ENCODE measurements at places on chromosomes 5 and 9.

- DNase-seq, result no peak
Observed at GRCh38 chr5:176692839-176693476, 45.7 kb downstream of the TSPAN17 start.

DNA sequence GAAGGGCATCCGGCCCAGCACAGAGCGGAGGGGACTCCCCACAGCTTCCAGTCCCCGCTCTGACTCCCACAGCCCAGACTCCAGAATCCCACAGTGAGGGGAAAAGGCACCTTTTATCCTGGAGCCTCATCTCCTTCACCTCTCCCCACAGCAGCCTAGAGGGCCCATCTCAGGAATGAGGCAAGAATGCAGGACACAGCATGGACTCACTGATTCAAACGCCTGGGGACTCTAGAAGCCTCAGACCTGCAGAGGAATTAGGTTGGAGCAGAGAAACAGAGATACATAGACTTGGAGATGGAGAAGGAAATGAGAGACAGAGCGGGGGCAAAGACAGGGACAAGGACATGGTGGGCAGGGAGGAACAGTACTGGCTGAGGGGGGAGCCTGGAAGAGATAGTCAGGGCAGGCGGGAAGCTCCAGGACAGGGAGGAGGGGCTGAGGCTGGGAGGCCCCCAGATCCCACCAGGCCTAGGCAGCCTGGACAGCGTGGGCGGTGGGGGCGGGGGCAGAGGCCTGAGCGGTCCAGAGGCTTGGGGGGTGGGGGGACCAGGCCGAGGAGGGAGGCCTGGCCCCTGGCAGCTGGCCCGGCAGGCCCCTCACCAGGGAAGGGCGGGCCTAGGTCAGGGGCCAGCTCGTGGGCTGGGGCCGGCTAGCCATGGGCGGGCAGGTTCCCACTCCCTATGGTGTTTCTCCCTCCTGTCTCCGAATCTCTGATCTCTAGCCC is 15.8 kb downstream of the CNTFR start:
- DNase-seq, result no peak

- DNase-seq, result no peak
Observed at GRCh38 chr9:130003943-130004552, 38.9 kb downstream of the FNBP1 start.

DNA sequence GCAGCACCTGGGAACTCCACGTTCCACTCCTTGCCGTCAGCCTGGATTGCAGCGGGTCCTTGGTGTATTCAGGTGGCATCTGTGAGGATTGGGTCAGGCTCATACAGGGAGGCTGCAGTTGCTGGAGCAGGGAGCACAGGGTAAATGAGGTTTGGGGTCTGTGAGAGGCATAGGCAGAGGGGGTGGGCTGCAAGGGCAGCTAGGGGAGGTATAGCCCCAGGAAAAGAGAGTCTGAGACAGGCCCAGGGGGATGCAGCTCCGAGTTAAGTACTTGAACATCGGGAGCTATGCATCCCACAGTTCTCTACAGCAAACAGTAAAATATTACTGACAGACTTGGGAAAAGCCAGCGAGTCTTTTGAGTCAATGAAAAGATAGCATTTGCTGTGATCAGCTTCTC is 101.6 kb downstream of the TRIO start:
- no peak for DNase-seq

DNA sequence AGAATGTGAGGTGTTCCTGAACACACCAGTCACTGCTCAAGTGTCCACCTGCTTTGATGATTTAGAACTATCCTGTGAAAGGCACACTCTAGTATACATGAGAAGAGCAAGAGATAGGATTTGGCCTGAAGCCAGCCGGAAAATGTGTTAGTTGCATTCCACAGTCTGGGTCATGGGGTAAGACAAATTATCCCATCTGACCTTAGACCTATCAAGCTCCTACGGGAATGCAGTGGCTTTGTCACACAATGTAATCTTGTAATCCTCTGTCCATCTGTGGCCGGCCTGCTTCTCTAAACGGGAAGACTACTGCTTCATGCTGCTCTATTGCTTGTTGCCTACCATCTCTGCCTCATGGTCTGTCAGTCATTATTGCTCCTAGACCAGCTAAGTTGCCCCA is 92.4 kb upstream of the PRRC1 start:
- no peak for DNase-seq

DNA sequence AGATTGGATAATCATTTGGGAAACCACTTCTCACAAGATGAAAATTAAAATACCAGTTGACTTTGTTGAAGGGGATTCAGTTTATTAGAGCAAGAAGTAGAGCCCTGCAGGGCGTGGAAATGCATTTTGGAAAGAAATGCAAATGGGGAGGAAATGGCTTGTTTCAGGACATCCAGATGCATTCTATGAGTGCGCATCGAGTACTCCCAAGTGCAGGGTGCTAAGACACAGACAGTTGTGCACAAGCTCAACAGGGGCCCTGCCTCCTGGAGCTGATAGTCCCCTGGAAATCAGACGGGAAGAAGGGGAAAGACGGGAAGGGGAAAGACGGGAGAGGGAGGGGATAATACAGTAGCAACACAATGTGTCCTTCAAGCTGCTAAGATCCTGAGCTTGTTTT is 64.0 kb downstream of the NSUN2 start:
- no peak for DNase-seq

- DNase-seq, result no peak
Observed at GRCh38 chr9:515665-516064, 301.0 kb downstream of the DOCK8 start.

- DNase-seq, result no peak
Observed at GRCh38 chr9:98341157-98342097, 86.0 kb upstream of the TBC1D2 start.

DNA sequence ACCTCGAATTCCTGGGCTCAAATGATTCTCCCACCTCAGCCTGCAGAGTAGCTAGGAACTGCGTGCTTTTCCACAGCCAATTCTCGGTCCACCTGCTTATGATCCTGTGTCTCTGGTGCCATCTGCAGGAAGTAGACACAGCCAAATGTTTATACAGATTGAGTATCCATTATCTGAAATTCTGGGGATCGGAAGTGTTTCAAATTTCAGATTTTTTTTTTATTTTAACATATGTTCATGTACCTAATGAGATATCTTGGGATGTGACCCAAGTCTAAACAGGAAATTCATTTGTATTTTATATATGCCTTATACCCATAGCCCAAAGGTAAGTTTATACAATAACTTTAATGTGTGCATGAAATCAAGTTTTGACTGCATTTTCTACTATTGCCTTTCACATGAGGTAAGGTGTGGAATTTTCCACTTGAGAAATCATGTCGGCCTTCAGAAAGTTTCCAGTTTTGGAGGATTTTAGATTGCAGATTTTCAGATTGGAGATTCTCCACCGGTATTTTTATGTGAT is 89.5 kb downstream of the ESM1 start:
- DNase-seq, result peak; percentile 54

DNA sequence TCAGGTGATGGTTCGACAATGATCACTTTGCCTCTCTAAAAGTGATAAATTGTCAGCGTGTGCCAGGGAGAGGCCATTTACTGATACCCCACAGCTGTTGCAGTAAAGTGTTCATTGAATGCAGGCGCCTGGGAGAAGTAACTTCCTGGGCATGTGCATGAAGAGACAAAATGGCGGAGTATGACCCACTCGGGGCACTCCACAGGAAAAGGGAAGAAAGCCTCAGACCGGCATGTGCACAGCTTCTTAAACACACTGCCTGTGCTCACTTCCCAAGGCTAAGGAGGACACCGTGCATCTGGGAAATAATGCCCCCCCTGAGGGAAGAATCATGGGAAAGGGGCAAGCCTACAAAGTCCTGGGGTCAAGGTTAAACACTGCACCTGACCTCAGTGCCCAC is 329.5 kb downstream of the ICE1 start:
- DNase-seq, result no peak

DNA sequence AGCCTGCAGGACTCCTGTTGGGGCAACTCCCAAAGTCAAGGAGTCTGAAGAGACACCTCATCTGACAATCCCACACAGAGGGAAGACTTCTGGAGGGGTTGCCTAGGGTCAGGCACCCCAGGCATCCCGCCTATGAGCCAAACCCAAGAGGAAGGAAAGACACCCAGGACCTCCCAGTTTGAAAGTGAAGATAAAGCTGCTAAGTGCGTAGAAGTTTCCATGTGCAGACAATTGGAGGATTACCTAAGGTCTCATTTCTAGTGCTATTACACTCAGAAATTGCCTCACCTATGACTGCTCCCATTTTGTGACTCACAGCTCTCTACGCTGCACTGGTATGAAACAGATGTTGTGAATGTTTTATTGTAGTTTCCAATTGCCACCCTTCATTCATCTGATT is 322.9 kb downstream of the SLIT3 start:
- peak; percentile 90 for DNase-seq

- no peak for DNase-seq
Observed at GRCh38 chr9:76571743-76572146, 112.8 kb downstream of the GCNT1 start.

- peak; percentile 32 for DNase-seq
Observed at GRCh38 chr5:95283761-95284571, 928 bp downstream of the MCTP1 start.

GRCh38 chr9:34179213-34180136 is 632 bp downstream of the UBAP1 start:
- peak; percentile 59 for DNase-seq

DNA sequence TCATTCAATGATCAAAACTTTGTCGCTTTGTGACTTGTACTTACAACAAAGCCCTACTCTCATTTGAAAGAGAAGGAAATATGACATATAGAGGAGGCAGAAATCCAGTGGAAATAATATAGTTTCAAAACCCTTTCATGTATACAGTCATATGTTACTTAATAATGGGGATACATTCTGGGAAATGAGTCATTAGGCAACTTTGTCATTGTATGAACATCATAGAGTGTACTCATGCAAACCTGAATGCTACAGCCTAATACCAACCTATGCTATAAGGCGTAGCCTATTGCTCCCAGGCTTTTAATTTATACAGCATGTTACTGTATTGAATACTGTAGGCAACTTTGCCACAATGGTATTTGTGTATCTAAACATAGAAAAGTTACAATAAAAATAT is 69.0 kb upstream of the SMC2 start:
- peak; percentile 5 for DNase-seq

DNA sequence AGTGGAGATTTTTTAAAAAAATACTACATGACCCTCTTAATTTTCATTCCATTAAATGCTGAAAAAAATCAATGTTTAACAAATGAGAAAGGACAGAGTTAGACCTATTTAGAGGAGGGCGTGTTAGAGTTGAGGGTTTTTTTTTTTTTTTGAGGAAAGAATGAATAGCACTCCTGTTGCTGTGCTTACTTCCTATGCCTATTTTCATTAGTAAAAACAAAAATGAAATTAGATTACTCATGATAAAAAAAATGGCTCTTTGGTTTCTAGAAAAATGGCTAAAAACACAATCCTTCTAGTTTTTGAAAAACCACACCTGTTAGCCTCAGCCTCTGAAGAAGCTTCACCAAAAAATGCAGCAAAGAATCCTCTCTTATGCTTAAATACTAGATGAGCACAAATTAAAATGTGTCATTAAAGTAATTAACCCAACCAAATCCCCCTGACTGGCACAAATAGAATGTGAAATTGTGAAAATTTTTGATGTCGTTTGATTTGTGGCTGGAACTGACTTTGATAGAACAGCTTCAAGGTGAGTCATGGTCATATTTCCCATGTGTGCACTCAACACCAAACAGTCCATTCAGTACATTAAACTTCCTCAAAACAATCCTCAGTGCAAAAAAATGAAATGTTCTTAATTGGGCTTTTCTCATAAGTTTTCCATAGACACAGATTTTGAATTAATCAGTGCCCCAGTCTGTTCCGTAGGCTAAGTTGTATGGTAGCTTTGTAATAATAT is 98.0 kb downstream of the MACIR start:
- no peak for DNase-seq

DNA sequence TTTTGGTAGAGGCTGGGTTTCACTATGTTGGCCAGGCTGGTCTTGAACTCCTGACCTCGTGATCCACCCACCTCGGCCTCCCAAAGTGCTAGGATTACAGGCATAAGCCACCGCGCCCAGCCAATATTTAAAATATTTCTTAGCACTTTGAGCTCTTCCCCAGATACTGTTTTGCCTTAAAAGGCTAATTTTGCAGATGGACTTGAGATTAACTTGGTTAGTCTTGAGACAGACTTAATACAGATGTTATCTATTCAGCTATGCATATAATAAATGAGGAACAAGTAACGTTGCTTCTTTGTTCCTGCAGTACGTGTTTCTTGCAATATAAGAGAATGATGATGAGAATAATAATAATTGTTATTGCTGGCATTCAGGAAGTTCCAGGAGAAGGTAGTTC is 56.3 kb downstream of the PCSK5 start:
- no peak for DNase-seq

- DNase-seq, result no peak
Observed at GRCh38 chr5:136799806-136800372, 434.5 kb upstream of the TRPC7 start.

GRCh38 chr9:114202396-114202795 is 47.1 kb downstream of the COL27A1 start:
- no peak for DNase-seq
